ENCODE measurements at places on chromosomes 2 and 18.

DNA sequence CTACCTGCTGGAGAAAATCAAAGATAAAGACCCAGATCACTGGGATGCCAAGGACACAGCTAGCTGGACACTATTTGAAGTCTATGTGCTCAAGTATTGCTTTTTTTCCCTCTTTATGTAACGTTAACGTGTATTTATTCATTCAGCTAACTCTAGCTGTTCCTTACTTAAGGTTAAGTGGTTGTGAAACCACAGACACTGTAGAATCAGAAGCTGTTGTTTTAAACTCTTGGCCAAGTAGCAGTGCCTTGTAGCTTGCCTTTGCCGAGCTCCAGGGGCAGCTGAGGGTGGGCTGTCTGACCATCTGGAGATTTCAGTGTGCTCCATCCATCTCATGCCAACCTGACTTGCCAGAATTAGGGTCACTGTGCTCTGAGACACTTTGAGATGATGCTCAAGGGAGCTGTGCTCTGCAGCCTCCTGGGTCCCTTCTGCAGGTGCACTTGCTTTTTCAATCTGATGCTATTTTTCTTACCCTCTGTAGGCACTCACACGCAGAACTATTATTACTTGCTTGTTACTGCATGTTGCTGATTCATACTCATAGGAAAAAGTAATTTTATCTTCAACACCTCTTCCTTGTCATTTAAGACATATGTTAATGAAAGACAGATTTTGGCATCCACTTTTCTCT lies 116.2 kb downstream of the METTL8 start:
- DNase-seq = no peak

DNA sequence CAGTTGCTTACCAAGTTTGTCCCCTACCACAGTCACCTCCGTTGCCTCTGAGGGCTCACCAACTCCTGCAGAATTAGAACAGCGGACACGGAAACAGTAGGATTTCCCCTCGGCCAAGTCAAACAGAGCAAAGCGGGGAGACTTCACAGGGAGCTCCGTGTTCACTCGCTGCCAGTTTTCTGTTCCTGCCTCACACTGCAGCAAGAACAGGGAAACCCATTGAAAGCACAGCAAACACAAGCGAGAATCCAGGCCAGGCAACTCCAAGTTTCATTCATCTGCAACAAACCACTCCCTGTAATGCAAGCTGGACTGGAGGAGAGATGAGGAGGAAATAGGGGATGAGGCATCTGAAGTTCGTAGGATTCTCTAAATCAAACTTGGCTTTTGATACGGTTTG lies 84.2 kb downstream of the MYOM1 start:
- no peak for DNase-seq

DNA sequence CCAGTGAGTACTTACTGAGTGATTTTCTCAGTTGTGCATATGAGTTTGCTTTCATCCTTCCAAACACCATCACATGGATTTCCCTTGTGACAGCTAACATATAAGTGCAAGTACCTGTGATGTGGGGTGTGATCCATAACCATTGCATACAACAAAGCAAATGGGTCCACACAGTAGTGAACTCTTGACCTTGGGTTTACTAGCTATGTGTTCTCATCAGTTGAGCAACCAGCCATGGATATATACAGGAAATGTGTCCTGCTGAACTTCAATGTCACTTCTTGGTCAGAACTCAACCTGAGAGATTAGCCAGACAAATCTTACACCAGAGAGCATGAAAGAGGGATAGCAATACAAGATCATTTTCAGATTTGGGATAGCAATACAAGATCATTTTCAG lies 420.9 kb upstream of the KCNH7 start:
- no peak for DNase-seq

- DNase-seq = no peak
Measured at GRCh38 chr2:159960414-159960813, 102.0 kb downstream of the PLA2R1 start.

- no peak for DNase-seq
Measured at GRCh38 chr2:128439791-128440665, 121.4 kb upstream of the HS6ST1 start.

- no peak for DNase-seq
Measured at GRCh38 chr18:56431551-56431950, 206.8 kb downstream of the TXNL1 start.

- DNase-seq = no peak
Measured at GRCh38 chr2:108169982-108170625, 69.7 kb upstream of the SULT1C3 start.

DNA sequence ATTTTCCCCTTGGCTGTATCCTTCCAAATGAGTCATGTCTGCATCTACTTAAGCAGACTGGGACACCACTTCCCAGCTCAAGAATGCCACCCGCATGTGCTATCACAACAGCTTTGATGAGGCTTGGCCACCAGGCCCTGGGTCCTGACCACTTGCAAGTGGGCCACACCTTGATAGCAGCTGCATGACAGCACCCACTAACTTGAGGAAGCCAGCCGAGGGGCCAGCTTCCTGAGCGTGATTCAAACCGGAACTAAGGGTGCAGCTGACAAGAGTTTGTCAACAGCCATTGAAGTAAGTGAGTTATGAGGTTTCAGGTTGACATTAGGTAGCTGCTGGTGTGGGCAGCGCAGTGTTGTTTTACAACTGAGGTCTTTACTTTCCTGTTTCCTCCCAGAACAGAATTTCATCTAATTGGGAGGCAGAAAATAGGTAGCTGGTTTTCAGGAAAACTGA lies 54.4 kb downstream of the EPHA4 start:
- no peak for DNase-seq

GRCh38 chr2:211128287-211128686 lies 571.9 kb downstream of the CPS1 start:
- no peak for DNase-seq

- DNase-seq = no peak
Measured at GRCh38 chr18:24543795-24544498, 83.5 kb downstream of the HRH4 start.

DNA sequence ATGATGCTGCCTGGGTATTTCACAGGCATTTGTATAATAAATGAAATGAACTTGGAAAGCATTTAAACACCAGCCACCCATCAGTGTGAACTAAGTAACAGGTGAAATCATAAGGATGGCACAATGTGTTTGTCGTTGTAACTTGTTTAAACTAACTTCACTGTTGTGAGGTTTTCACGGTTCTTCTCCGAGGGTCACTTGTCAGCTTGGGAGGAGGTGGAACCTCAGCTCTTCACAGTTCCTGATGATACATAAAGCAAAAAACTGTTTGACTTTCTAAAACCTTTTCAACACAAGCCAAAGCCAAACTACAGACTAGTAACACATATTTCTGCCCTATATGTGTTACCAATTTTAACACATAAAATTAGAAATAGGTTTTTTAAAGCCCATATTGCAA lies 13.1 kb downstream of the TMEM18 start:
- no peak for DNase-seq

- DNase-seq = no peak
Measured at GRCh38 chr2:165593081-165593480, 123.6 kb downstream of the CSRNP3 start.

GRCh38 chr2:211331736-211332135 lies 775.3 kb downstream of the CPS1 start:
- no peak for DNase-seq

- DNase-seq = no peak
Measured at GRCh38 chr2:213751446-213751845, 467.2 kb downstream of the SPAG16 start.

- no peak for DNase-seq
Measured at GRCh38 chr2:202671317-202672035, 36.7 kb downstream of the FAM117B start.

GRCh38 chr18:33781429-33781828 lies 203.4 kb downstream of the ASXL3 start:
- DNase-seq = peak; percentile 16

DNA sequence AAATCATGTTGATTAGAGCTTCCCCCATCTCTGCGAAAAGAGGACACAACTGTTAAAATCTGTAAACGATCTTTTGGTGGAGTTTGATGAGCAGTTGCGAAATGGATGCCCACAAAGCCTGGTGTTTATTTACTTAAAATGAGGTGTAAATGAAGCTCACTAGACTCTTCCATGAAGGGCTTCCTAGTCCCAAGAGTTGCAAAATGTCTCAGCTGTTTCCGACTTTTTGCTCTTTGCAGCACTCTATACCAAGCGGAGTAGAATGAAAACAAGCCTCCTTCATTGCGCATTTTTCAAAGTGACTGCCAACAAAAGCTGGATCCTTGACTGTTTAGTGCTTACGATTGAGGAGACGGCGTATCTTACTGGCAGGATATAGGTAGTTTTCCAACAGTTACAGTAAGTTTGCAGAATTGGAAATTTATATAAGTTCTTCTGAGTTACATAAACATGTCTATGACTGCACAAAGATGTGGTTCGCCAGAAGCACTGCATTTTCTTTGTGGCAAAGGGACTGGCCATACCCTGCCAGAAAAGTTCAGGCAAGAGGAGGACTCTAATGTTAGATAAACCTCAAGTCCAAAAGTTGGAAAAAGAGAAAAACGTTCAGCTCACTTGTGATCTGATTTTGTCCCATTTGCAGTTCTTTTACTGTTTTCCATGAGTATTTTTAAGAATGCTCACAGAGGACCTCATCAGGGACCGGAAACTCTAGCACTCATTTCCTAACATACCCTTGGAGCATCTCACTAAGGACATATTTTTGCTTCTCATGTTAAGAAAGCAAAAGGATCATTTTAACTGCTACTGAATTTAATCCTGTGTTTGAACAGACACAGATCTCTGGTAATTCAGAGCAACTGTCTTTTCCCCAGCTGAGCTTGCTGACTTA lies 42.7 kb downstream of the COLEC12 start:
- no peak for DNase-seq
